Keratinocyte (primary cell): ENCODE measurements at places on chromosomes 5 and 9.

- DNase-seq, result peak; percentile 75
These were observed 138.8 kb downstream of the SMC2 start for GRCh38 chr9:104232781-104233341.

DNA sequence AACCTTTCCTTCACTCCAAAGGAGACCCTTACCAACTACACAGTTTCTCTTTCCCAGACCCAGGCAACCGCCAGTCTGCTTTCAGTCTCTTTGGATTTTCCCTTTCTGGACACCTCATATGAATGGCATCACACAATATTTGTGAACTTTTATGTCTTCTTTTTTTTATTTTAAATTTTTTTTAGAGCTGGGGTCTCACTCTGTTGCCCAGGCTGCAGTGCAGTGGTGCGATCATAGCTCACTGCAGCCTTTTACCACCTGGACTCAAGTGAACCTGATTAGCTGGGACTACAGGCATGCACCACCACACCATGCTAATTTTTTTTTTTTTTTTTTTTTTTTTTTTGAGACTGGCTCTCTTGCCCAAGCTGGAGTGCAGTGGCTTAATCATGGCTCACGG, 37.5 kb downstream of the UBAP1 start:
- no peak for DNase-seq

- no peak for DNase-seq
These were observed 30.8 kb downstream of the GLRX start for GRCh38 chr5:95791751-95792150.

GRCh38 chr9:136754059-136754572, 3.9 kb downstream of the LCN8 start:
- no peak for DNase-seq

- no peak for DNase-seq
These were observed 11.4 kb upstream of the NRARP start for GRCh38 chr9:137313326-137313936.

DNA sequence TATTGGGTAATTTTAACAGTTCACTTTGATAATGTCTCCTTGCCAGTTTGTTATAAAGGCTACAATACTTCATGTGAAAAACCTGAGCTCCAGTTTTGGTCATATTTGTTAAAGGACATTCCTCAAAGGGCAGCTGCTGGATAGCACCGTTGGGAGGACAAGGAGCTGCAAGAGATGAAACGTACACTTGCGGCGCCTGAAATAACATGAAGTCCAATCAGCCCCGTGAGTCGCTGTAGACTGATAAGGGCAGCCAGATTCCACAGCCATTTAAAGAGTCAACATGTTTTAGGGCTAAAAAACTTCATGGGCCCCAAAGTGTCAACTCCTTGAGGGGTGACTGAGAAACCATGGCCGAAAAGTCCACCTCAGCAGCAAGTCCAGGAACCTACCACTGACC, 85.6 kb upstream of the IFNK start:
- no peak for DNase-seq

GRCh38 chr9:92501671-92502393, 19.5 kb upstream of the ASPN start:
- DNase-seq, result peak; percentile 45

DNA sequence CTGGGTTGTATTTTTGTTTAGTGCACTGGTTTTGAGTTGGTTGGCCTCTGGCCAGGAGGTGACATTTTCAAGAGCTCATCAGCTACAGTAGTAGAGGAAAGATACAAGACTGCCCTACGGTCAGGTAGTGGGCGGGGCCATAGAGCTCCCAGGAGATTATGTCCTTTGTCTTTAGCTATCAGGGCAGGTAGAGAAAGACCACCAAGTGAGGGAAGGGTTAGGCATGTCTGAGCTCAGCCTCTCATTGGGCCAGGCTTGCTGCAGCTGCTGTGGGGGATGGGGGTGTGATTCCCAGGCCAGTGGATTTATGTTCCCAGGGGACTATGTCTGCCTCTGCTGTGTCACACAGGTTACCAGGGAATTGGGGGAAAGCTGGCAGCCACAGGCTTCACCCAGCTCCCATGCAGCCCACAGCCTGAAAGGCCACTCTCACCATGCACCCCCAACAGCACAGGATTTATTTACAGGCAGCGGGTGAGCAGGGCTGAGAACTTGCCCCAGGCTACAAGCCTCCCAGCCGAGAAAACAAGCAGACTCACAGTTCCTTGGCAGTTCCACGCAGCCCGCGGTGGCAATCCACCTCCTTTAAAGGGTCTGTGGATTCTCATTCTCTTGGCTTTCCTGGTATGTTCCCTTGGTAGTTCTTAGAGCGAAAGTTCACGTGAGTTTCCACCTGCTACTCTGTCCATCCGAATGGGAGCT, 37.5 kb upstream of the BOD1 start:
- no peak for DNase-seq

- no peak for DNase-seq
These were observed 663.8 kb upstream of the CDH9 start for GRCh38 chr5:27701931-27702903.

DNA sequence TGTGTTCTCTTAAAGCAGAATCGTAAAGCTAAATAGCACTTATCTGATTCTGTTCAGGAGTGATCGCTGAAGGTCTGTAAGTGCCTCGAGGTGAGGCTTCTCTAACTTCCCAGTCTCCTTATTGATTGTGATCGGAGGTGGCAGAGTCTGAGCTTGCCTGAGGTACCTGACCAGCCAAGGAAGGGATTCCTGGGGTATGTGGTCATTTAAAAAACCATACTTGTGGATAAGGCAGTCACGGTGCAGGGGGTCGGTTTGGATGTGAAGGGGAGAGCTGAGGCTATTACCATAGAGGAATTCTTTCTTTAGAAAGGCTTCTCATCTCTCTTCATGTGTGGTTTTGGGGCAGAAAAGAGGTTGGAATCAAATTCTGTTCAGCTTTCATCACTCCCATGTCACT, 193.7 kb downstream of the TLE4 start:
- DNase-seq, result no peak

DNA sequence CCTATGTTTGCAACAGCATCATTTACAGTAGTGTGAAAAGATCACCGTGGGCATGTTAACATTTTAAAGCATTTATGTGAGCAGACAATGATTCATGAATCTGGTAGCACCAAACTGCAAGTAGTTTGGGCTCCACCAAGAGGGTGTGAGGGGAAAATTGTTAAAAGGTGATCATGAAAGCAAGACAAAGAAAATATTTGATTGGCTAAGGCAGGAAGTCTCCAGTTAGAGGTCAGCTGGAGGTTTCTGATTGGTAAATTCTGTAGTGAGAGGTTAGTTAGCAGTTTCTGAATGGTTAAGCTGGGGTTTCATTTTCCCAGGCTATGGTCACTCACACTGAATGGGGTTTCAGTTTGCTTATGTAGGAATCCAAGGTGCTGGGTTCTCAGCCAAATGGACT, 13.5 kb upstream of the DRD1 start:
- no peak for DNase-seq

DNA sequence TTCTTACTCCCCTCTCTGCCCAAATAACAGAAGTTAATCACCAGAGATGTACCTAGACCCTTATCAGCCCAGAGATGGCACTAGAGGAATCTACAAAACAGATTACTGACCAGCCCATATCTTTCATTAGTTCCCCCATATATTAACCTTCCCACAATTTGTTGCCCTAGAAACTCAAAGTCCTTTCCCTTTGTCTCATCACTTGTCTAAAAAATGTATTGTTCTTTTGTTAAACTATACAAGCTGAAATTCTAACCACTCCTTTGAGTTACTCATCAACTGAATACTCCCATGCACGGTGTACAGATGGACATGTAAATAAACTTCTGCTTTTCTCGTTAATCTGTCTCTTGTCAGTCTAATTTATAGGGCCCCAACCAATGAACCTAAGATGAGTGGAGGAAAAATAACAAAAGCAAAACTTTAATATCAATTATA, 130.9 kb downstream of the CCDC192 start:
- no peak for DNase-seq

DNA sequence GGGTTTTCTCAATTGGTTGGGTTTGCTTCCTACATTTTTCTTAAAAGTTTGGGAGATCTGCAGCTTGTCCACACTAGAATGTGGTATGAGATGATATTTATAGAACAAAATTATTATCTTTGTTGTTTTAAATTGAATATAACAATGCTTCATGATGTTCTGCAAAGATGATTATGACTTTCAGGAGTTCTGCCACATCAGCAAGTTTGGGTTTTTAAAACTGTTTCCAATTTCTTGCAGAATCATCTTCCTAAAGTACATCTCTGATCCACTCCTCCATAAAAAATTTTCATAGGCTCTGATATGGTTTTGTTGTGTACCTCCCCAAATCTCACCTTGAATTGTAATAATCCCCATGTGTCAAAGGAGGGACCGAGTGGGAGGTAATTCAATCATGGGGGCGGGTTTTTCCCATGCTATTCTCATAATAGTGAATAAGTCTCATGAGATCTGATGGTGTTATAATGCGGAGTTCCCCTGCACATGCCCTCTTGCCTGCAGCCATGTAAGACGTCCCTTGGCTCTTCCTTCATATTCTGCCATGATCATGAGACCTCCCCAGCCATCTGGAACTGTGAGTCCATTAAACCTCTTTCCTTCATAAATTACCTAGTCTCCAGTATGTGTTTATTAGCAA, 119.1 kb upstream of the PTGER4 start:
- no peak for DNase-seq

DNA sequence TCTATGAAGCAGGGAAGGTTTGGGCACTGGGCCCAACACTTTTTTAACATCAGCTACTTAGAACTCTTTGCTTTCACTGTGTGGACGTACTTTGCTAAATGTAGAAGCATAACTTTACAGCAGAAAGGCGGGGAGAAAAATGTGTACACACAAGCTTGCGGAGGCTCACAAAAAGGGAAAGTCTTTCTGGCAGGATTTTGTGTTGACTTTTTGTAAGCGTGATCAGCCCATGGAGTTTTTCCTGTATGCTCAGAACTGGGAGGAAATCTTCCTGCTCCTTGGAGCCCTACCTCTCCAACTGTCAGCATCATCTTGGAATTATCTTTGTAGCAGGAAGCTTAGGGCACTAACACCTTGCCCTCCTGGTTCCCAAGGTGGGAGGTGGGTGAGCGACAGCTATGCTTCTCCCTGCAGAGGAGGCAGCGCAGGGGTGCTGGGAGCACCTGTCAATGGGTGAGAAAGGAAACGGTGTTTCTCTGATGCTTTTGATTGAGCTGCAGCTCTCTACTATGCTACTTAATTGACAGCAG, 321.9 kb downstream of the GADD45G start:
- DNase-seq, result no peak

DNA sequence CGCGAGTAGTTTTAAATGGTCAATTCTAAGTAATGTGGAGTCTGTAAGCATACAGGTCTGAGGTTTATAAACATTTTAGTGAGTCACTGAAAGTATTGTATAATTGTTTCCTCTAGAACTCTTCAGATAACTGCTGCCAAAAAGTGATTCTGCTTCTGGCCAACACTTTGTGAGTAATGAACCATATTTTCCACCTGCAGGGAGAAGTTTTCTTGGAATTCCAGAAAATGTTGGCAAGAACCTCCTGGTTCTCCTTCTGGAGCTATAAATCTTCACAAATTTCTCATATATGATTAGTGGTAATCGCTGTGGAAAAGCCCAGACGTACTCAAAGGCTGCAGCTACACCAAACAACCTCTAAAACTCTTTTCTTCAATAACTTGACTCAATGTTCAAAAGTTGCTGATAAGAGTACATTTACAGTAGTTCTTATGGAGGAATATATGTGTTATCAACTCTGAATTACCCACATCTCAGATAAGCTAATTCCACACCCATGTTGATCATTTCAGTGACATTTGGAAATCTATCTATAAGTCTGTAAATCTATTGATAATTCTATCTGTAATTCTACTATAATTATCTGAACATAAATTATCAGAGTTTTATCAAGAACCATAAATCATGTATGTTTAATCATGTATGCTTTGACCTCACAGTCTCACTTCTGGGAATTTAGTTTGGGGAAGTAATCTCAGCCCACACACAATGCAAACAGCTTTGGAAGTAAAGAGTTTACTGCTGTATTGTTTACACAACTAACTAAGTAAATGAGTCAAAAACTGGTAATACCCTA, 74.1 kb downstream of the FNBP1 start:
- DNase-seq, result no peak

- no peak for DNase-seq
These were observed 26.0 kb downstream of the CHSY3 start for GRCh38 chr5:129930221-129930620.

- peak; percentile 15 for DNase-seq
These were observed 26.9 kb downstream of the CNOT6 start for GRCh38 chr5:180521101-180521500.

DNA sequence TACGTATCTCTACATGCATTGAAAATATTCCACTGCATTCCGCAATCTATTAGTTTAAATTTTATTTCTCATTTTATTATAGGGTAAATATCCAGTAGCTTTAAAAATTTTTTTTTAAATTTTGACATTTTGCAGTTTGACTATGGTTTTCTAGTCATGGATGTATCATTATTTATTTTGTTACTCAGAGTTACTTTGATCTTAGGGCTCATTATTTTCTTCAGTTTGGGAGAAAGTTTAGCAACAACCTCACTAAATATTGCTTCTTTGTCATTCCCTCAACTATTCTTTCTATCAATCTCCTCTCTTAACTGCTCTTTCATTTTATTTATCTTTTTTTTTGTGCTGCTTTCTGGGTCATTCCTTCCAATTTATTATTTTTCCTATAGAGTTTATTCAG, 100.5 kb upstream of the SLCO6A1 start:
- DNase-seq, result no peak

DNA sequence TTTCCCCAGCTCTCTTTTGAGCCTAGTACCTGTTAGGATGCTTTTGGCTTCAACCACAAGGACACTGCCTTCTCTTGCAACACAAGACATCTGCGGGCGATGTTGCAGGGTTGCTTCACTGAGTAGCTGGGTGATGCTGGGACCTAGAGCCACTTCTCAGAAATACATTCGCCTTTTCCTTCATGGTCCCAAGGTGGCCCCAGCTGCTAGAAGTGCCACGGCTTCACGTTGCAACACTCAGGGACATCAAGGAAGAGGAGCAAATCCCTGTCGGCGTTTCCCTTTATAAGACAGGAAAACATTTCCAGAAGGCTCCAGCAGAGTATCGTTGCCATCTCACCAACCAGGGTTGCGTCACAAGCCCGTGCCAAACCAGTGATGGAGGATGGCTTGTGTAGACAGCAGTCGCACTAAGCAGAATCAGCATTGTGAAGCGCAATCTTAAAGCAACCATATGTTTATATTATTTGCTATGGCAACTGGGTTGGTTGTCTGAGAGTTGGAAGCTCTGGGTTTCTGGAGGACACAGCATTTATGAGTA, 62.7 kb downstream of the ANKRD33B start:
- DNase-seq, result no peak

- DNase-seq, result no peak
These were observed 80.8 kb downstream of the SIL1 start for GRCh38 chr5:139117342-139117884.

DNA sequence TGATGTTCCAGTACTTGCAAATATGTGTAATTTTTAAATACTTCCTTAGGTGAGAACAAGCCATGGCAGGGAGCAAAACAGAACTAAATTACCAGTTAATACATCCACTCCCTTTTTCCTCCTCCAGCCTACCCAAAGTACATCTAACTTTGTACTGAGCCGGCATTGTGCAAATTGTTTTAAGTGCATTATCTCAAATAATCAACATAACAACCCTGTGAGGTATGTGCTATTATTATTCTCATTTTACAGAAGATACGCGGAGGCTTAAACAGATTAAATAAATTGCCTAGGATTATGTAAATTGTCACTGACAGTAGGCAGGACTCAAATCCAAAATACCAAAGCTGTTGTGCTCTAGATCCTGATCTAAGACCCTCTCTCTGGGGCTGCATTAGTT, 55.5 kb upstream of the KLF4 start:
- no peak for DNase-seq
